Type B pancreatic cell (in vitro differentiated cells): ENCODE measurements at places on chromosomes 2 and 18. TPM values are rescaled to one million over a fixed set of nuclear protein-coding genes. Genes with fewer than 3 reads are reported as not detected.

HOXD9 gene
- 0.19 and 1.5 TPM in 2 replicates for total RNA-seq

EVX2 gene
- 0.10 TPM in 1 of 2 replicates, not detected in the other for total RNA-seq

ALPG gene
- total RNA-seq: 0.14 and 0.88 TPM in 2 replicates

ANO7 gene
- total RNA-seq: 1.7 and 3.3 TPM in 2 replicates

ATP8B1 gene
- total RNA-seq: 21.7 and 52.9 TPM in 2 replicates

LRP1B gene
- total RNA-seq: 2.5 and 16.0 TPM in 2 replicates

CTIF gene
- 37.9 and 48.5 TPM in 2 replicates for total RNA-seq

CPO gene
- 0.24 and 0.51 TPM in 2 replicates for total RNA-seq
